Stimulated activated CD4-positive, alpha-beta T cell treated with anti-CD3 and anti-CD28 coated beads, Interleukin-4, amount 100 ng/mL, for 24 hours (primary cell): ENCODE measurements at places on chromosomes 1 and 21.
A peak's percentile ranks its signal among the peaks of the same experiment; 100 is the strongest.

DNA sequence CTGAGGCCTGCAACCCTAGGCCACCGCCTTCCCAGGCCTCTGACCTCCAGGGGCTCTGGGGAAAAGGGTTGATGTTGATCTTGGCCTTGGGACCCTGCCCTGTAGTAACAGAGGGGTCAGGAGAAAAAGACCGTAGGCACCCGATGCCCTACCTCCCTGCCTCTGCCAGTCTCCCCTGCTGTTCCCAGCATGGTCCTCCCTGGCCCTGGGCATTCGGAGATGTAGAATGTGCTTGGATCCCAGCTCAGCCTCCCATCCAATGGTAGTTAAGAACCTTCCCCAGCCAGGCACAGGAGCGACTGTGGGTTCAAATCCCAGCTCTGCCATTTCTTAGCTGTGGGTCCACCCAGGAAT lies 72.0 kb upstream of the TARDBP start:
- no peak for DNase-seq

- DNase-seq: peak; percentile 71
These were observed 105.9 kb upstream of the HNRNPU start for GRCh38 chr1:244970236-244970743.

- no peak for DNase-seq
These were observed 47.4 kb upstream of the ACTRT2 start for GRCh38 chr1:2973601-2974593.

- no peak for DNase-seq
These were observed 17.7 kb downstream of the AGRN start for GRCh38 chr1:1037366-1038327.

GRCh38 chr1:89635825-89636815 lies 3.2 kb downstream of the LRRC8C start:
- no peak for DNase-seq

DNA sequence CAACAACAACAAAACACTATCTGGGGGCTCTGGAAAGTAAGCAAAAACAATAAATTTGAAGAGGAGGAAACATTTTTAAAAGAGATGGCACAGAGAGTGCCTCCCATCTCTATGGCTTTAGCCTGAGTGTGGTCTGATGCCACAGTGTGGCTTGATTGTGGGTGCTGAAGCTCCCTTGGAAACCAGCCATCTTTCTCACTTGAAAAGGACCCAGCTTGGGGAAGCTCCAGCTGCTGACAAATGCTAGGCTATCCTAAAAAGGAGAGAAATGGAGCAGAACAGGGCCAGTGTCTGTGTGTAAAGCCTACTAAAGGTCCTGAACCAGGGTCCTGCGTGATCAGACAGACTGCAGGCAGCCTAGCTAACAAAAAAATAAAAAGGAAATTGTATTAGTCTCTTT lies 642.0 kb upstream of the PTBP2 start:
- no peak for DNase-seq

GRCh38 chr21:40043423-40043822 lies 176.2 kb downstream of the PCP4 start:
- no peak for DNase-seq

DNA sequence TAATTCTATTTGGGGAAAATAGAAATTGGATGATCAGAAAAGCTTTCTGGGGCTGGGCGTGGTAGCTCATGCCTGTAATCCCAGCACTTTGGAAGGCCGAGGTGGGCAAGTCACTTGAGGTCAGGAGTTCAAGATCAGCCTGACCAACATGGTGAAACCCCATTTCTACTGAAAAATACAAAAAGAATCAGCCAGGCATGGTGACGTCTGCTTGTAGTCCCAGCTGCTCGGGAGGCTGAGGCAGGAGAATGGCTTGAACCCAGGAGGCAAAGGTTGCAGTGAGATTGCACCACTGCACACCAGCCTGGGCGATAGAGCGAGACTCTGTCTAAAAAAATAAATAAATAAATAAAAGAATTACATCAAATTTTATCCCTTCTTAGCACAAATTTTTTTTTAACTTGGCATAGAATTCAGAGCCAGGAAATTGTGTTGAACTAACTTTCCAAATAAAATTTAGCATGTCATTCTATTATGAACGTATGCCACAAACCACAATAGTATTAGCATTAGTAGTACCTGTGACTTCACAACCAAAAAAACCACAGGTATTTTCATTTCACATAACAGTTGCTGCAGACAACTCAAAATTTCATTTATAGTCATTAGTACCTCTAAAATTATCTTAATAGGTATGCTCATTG lies 4.5 kb upstream of the ANKRD13C start:
- no peak for DNase-seq

DNA sequence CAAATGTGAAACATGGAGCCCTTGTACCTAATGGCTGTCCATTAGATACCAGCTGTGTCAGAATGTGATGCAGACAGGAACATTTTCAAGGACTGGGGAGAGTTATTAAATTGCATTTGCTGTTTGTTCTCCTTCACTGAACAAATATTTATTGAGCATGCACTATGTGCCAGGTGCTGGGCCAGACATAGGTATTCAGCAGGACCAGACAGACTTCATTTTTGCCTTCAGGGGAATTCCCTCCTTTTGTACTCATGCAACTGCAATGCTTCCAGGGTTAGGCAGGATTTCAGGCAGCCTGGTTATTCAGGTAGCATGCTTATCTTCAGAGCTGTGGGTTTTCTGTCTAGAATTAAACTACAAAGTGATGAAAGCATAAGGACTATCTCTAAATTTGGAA lies 64.2 kb upstream of the SMYD2 start:
- no peak for DNase-seq

DNA sequence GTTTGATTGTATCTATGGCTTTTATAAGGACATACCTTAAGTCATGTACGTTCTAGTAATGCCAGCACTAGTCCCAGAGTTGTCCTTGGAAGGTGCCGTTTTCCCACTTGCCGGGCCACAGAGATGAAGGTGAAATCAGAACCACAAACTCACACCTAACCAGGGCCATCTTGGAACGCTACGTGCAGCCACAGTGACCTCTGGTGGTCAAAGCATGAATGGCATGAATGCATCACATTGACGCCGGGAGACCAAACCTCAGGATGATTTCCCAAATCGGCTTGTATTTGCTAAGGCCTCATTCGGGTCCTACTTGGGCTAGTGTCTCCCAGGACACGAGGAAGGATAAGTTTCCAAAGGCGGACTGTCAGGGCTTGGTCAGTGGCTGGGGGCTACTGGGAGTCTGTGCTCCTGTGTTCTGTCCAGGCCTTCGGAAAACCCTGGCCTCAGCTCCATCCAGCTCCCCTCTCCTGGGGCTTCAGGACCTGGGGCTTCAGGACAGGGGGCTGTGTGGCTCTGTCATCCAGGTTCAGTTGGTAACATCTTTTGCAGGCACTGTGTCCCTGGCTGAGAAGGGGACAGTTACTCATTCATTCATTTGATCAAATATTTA lies 260.5 kb downstream of the PRDM2 start:
- peak; percentile 69 for DNase-seq

DNA sequence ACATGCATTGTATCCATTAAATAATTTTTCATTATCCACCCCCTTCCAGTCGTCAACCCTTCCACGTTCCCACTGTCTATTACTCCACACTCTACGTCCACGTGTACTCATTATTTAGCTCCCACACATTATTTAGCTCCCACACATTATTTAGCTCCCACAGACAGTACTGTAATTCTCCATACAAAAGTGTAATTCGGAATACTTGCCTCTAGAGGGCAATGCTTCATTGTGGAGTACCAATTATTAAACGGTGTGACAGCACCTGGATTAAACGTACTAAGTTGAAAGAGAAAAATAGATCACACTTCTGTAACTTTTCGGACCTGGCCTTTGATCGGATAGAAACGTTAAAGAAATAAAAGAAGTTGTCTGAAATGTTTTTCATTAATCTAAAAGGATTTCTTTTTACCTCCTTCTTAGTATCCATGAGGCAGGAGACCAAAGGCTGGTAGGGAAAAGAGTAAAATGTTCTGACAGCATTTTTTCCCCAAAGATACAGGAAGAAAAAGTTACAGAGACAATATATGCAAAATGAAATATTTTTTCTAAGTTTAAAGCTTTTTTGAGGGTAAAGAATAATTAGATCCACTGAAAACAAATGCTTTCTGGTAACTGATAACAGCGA lies 99.2 kb downstream of the LHX8 start:
- DNase-seq: no peak

GRCh38 chr21:36120304-36120888 lies 14.5 kb upstream of the CBR3 start:
- no peak for DNase-seq

DNA sequence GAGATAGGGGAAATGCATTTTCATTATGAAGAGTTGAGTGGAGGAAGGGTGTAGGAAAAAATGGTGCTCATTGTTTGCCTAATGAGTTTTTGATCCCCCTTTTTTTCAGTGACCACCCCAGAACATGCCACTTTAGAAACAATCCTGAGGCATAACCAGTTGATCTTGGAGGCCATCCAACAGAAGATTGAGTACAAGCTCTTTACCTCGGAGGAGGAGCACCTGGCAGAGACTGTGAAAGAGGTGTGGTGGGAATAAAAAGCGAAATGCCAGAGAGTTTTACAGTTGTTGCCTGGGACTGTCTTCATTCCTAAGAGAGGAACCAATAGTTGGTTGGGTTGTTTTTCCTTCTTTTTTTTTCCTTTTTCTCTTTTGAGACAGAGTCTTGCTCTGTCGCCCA lies 54.3 kb upstream of the EPHA8 start:
- no peak for DNase-seq

DNA sequence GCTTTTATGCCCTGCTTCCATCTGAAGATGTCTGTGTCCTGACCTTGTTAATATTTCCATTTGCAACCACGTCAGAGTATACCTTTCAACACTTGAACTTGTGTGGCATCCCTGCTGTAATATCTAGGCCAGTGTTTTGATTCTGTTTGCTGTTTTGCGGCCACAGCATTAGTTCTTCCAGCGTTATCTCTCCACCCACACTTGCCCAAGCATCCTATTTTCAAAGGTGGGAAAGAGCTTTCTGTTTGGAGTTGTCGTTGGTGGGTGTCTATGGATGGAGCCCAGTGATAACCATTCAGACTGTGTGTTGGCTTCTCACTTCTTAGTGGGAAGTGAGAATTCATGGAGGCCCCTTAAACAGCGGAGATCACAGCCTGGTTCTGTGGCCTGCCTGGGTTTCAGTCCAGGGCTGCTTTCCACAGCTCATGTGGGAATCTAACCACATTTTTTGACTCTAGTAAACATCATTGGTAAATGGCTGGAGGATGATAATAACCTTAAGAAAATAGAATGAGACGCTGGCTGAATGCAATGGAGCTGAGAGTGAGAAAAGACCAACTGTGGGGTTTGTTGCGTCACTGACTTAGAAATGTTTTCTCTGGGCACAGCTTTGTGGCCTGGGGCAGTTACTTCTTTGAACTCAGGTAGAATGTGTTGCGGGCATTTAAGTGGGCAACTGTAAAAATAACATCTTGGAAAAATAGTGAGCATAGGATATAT lies 7.6 kb downstream of the TENT5C start:
- no peak for DNase-seq

DNA sequence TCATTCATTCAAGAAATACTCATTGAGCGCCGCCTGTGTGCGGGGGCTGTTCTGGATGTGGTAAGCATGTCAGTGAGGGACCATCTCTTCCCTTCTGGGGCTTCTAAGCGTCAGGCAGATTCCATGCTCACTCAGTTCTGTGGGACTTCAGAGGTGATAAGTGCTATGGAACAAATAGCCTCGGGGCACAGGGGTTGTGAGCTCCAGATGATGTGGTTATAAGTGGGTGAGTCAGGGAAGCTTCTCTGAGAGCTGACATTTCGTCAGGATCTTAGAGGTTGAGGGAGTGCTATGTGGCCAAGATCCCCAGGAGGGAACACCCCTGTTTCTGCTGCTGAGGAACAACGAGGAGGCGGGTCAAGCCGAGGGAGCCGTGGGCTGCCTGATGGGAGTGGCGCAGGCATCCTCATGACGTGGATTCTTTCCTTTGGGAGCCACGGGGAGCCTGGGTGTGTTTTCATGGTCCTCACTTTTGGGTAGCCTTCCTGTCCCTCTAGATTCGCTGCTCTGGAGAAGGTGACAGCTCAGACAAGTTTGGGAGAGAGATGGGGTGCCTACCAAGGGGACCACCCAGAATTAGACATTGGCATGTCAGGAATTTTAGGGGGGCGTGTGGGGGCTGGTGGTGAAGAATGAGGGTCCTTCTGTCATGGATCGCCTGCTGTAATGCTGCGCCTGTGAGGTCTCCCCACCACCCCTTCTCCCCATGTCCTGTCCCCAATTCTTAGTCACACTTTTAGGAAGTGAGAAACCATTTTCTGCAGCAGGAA lies 38.5 kb downstream of the HUNK start:
- DNase-seq: no peak

- DNase-seq: no peak
These were observed 20.0 kb upstream of the MFN2 start for GRCh38 chr1:11960276-11960675.

DNA sequence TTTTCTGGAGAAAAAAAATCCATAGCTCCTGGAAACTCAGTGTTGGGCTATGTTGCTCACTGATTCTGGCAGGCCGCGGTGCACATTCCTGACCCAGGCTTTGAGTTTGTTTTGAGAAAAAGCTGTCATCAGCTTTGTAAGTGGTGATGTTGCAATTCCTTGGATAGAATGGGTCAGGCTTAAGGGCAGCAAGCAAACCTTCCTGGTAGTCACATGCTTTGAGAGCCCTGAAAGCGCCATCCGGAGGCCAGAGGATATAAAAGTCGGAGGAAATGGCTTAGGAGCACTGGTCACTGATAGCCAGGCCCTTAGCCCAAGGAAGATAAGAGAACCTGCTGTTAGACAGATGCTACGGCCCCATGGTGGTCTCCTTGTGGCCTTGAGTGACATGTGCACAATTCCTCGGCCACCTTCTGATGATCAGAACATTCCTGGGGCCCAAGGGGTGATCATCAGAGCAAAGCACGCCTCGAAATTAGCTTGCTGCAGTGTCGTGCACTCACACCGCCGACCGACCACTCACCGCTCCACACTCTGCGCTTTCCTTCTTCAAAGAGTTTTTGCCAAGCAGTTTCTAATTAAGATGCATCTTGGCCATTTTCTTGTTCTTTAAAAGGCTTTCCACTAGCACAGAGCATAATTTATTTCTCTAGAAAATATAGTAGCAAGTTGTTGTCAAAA lies 78.6 kb downstream of the MAN1C1 start:
- DNase-seq: no peak

DNA sequence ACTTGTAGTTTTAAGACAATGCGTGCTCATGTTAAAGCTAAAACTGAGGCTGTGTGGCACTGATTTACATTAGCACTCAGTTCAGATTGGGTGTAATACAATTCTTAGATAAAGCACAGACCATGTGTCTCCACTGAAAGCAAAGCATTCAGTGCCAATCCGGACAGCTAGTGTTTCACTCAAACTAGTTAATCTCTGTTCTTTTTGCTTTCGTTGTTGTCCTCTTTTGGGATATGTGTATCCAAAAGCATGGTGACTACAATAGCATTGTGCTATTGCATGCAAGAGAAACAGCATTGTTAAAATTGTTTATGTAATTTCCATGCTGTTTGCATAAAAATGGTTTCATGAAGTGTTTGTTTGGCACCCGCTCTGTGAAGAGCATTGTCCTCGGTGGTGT lies 54.6 kb downstream of the F3 start:
- DNase-seq: no peak

GRCh38 chr21:26965040-26965906 lies 1.6 kb downstream of the ADAMTS5 start:
- no peak for DNase-seq
